ENCODE measurements at places on chromosomes 2 and 18.

GRCh38 chr2:231199219-231199618 is 788 bp downstream of the ARMC9 start:
- no peak for DNase-seq

DNA sequence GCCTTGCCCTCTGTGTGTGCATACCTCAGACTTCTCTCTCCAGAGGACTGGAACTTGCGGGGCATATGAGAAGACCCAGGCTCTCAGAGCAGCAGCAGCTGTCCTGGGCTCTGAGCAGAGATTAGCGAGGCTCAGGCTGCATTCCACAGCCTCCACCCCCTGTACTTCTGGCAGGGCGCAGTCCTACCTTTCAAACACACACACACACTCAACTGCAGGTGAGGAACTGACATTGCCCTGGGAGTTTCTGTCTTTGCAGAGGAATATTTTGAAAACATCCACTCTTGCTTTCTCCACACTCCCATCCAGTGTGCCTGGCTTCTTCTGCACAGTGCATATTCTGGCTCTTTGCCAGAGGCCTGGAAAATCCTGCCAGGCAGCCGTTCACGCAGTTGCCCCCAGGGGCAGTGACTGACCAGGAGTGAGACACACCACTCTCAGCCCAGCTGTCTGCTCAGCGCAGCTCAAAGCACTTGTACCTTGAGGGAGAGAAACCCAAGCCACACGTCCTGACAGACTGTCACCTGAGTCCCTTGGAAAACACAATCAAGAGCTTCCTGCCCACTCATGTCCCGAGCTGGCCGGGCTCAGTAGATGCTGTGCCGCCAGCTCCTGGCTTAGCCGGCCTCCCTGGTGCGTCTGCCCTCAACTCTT is 460.8 kb downstream of the RNF144A start:
- peak; percentile 53 for DNase-seq

- DNase-seq, result no peak
These were observed 39.6 kb downstream of the CRACDL start for GRCh38 chr2:98896416-98896815.

DNA sequence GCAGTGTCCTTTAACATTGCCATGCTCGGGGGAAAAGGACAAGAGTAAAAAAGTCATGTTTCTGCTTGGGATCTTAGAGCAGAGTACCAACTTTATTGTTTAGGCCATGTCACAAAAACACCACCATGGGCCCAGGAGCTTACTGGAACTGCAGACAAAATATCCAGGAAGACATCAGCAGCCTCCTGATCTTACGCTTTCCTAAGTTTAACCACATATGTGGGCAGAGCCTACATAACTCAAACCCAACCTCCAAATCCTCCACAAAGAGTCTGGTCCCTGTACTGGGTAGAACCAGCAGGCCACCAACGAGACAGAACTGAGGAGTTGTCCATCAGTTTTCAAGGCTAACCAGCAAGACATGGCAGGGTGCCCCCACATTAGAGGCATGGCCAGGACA is 10.3 kb downstream of the GALNT14 start:
- DNase-seq, result no peak

GRCh38 chr18:23634692-23635091 is 28.0 kb downstream of the ANKRD29 start:
- no peak for DNase-seq

GRCh38 chr2:128433911-128434550 is 115.4 kb upstream of the HS6ST1 start:
- no peak for DNase-seq

- no peak for DNase-seq
These were observed 202.7 kb upstream of the CCDC68 start for GRCh38 chr18:55161916-55162315.

- DNase-seq, result no peak
These were observed 80.7 kb downstream of the ACSL3 start for GRCh38 chr2:222941510-222942032.

DNA sequence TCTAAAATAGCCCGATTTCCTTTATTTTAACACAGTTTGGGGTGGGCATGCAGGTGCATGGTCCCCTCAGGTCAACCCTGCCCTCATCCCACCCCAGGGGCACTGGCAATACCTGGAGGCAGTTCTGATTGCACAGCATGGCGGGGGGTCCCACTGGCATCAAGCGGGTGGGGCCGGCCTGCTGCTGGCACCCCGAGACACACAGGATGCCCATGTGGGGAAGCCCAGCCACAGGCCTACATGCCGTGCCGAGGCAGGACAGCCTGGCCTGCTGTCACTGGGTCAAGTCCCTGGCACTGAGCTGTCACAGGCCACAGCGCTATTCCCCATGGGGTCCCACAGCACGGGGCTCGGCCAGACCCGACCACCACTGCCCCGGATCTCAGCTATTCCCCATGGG is 11.9 kb upstream of the KCNG2 start:
- no peak for DNase-seq

All from DMS 273 treated with DMSO at 0.1 percent for 48 hours (cell line).